GM04503 (cell line): ENCODE measurements at places on chromosomes 5 and 9.

GRCh38 chr5:168244838-168245559 is 46.4 kb upstream of the WWC1 start:
- no peak for DNase-seq

- DNase-seq, result no peak
These were observed 20.7 kb upstream of the STARD4 start for GRCh38 chr5:111532886-111533582.

DNA sequence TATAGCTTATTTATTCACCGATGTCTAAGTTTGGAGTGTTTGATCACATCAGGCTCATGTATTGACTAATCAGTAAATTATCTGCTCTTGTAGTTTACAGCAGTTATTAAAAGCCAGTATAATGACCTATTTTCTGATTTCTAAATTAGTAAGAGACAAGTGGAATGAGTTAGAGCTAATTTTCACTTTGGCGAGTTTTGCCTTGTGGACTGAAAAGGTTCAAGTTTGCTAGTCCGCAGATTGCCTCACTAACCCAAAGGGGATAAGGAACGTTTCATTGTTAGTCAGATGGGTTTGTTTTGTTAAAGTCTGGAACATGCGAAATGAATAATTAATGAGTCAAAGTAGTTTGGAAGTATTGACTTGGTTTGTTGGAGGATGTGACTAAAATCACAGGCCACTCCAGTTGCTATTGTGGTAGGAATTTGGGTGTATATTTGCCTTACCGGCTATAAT is 40.1 kb downstream of the SMARCA2 start:
- no peak for DNase-seq

DNA sequence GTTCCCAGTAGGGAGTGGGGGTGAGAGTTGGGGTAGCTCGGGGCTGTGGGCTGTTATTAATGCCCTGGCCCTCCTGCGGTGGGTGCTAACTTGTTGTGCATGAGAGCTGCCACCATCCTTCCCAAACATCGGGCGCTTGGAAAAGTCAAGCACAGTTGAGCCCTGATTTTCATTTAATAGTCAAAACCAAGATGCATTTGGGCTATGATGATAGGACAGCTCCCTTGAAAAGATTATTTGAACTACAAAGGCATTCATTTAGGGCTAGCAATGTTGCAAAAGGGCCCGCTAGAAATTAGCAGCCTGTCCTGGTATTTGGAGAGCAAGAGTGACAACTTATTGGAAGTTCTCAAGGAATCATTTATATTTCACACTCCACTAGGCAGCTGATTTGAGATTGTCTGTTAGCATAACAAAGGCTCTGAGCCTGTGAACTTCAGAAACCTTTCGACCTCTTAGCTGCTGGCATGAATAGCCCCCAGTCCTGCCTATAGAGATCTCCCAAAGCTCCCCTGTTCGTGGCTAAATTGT is 128.2 kb upstream of the TMEM161B start:
- no peak for DNase-seq

DNA sequence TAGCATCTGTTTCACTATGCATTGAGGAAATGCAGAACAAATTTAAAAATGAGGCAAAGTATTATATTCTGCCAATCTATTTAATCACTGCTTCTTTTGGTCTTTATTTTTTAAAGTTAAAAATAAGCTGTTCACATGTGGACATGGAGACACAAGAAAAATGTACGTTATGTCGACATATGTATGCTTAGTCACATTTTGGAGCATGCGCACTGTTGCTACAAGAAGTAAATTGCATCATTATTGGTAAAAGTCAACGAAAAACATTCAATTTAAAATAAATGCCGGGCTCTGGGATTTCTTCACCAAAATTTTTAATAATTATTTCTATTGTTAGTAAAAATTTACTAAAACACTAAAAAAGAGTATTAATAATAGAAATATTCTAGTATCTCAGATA is 876.3 kb upstream of the CTNND2 start:
- no peak for DNase-seq

- DNase-seq, result no peak
These were observed 233.8 kb downstream of the SEMA6A start for GRCh38 chr5:116340799-116341198.

DNA sequence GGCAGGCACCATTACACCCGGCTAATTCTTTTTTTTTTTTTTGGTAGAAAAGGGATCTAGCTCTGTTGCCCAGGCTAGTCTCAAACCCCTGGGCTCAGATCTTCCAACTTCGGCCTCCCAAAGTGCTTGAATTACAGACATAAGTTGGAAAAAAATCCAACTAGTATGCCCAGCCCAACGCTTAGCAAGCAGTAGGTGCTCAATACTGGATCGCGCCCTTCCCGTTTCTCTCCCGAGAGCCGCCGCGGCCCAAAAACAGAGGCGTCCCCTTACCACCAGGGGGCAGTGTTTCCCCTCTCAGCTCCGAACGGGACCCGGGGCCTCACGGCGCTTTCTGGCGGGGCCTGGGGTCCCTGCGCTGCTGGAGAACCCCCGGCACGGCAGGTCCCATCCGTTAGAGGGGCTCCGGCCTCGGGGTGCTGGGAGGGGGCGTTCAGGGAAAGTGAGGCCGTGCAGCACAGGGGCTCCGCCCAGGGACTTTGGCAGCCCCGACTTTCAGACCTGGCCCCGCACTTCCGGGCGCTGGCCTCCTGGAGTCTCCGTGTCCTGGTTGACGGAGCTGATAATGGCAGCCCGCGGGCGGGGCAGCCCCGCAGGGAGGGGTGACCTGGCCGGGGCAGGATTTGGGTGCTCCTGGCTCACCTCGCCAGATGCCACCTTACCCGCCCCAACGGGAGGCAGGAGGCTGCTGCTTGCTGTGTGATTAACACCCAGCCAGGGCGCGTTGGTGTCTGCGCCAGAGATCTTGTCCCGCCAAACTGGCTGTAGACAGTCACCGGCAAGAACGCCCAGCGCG is 15.2 kb downstream of the PTGES start:
- DNase-seq, result no peak

DNA sequence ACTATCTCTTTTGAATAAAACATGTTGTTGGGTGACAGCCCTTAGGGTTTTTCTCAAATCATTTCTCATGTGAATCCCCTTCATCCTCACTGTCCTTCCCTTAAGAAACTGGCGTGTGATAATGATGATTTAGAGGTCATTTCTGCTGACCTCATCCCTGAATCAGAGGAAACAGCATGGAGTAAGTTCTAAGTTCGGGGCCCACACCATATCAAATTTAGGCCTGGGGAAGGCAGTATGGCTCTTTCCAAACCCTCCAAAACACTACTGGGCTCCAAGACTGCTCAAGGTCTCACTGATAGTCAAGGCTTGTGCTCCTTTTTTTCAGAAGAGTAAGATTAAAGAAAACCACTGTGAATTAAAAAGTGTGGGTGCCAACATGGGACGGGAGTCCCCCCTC is 872 bp upstream of the SMIM3 start:
- no peak for DNase-seq

DNA sequence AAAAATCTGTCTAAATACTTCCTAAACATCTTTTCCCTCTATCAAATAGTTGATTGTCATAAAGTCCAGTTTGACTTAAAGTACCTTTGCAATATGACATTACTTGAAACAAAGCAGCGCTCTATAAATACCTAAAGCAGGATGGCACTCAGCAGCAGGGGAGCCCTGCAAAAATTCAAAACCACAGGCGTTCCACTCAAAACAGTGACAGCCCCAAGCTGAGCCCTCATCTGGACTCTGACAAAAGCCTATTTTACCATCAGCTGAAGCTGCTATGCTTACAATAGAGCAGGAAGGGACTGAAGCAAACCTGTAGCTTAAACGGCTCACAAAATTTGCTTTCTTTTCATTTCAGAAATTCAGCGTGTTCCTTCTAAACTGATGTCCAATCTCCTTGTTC is 11.5 kb downstream of the GABRA6 start:
- DNase-seq, result no peak

DNA sequence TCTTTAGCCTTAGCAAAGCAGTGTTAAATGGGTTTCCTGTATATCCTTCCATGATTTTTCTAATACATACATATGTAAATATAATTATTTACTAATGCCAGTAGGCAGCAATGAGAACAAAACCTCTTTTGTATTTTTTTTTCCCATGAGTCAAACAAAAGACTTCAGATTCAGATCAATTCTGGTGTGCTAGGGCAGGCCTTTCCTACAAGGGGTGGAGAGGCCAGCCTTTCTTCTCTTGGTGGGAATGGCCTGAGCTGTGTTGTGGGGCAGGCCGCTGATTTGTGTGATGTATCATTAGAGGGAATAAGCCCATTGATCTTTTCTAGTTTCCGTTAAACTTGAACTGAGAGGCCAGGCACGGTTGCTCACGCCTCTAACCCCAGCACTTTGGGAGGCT is 115.5 kb upstream of the DMRT1 start:
- DNase-seq, result no peak

- DNase-seq, result no peak
These were observed 137.6 kb downstream of the UGCG start for GRCh38 chr9:112034216-112034611.

- DNase-seq, result no peak
These were observed 14.6 kb downstream of the GOLPH3 start for GRCh38 chr5:32159328-32160072.

DNA sequence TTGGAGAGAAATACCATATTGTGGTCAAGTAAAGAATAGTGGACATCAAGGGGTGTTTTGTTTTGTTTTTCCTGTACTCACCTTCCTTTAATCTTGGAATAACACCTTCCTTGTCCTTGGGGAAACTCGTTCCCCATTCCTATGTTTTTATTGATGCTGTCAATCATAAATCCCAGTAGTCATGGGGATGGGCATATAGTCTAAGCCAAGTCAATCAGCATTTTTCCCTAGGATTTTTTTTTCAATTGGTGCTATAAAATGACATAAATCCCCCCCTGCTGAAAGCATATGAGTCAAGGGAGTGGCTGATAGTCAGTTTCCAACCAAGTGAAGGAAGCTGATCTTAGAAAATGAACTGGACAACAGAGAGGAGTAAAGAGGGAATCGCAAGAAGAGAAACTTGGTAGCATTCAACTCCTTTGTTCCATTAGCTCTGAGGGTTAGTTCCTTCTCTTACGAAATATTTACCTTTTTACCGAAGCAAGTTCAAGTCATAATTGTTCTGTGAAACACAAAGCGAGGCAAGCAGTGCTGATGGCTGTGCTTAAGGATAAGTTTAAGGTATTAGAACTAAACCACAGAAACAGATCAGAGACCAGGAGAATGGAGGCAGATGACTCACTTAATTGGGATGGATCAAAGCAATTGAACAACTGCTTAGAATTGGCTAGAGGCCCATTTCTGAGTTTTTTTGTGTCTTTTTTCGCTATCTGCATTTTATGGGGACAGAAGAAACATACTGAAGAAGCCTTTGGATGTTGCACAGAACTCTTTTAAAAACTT is 218.6 kb downstream of the SEMA6A start:
- DNase-seq, result no peak

GRCh38 chr5:73393611-73394489 is 54.7 kb downstream of the FOXD1 start:
- DNase-seq, result no peak

GRCh38 chr5:157487358-157487757 is 27.3 kb downstream of the NIPAL4 start:
- DNase-seq, result no peak

- no peak for DNase-seq
These were observed 37.3 kb downstream of the DMGDH start for GRCh38 chr5:79032031-79032695.

GRCh38 chr5:102762562-102763227 is 7.6 kb downstream of the PAM start:
- no peak for DNase-seq

- DNase-seq, result no peak
These were observed 443.4 kb downstream of the ANXA1 start for GRCh38 chr9:73595036-73595545.

GRCh38 chr5:84642795-84643194 is 258.1 kb upstream of the EDIL3 start:
- DNase-seq, result no peak

- DNase-seq, result no peak
These were observed 102.3 kb upstream of the ABCA1 start for GRCh38 chr9:105030285-105030684.

DNA sequence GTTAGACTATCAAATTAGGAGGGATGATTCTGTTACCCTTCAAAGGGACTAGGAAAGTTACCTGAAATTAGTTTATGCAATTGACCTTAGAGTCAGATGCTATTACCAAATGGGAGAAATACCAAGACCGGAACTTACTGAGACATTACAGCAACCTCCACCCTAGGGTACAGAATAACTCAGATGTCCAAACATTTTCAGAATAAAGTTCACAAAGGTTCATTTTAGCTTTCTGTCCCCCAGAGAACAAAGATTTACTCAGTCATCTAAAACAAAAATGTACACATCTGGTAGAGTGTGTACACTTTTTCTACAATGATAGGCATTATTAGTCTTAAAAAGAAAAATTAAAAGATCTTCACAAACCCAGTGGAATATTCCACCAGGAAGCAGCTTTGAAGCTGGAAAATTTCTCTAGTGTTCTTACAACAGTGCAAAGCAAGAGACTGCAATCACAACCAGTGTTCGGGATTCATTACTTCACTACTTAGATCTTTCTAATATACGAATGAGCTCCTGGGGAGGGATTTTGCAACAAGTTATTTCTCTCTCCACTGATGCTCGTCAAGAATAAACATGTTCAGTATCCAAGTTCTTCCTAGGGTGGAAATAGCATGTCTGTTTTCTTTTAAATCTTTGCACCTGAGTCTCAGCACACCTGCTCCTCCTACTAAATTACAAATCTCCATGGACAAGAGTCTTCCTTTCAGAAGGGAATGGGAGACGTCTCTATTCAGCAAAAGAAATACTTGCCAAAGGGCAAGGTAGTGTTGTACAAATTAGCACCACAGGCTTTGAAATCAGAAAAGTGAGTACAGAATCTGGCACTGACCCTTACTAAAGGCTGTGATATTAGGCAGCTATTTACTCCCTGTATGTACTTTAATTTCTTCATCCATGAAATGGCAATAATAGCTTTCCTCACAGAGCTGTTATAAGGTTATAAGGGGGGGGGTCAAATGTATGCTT is 8.8 kb downstream of the ETF1 start:
- DNase-seq, result no peak

DNA sequence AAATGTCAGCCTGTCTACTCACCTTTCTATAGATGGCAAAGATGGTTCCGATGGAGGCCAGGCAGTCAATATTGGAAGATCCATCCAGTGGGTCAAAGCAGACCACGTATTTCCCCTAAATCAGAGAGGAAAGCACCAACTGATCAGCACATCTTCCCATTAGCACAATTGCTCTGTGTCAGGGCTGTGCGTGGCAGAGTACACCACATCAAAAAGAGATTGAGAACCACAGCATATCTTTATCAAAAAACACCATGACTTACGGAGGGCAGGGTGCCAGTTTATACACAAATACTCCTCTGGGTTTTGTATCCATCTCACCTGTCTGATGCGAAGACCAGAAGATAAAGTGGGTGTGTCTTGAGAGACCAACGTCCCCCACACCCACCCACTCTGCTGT is 9.1 kb downstream of the FBP2 start:
- no peak for DNase-seq

DNA sequence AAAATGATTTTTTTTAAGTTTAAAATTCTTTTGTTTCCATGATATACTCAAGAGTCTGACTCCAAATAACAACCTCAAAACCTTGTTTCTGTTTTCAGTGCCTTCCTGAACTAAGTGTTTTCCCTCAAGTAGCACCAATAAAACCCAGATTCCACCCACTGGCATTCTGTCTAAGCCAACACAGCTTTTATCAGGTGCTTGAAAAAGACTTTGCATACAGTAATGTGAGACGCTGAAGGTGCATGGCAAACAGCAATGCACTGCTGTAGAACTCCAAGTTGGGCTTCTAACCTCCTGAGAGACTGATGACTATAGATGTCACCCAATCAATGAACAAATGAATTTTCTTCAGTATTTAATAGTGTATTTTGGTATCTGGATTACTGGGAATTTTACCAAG is 95.7 kb downstream of the NFIB start:
- DNase-seq, result no peak

GRCh38 chr9:130627896-130628792 is 36.2 kb upstream of the PRDM12 start:
- DNase-seq, result peak; percentile 23
